Urinary bladder (tissue), 4 donors: ENCODE measurements at places on chromosomes 7 and 10. TPM values are rescaled to one million over a fixed set of nuclear protein-coding genes. Genes with fewer than 3 reads are reported as not detected.

GRCh38 chr7:96097835-96098234 lies 224.1 kb downstream of the SLC25A13 start:
- no peak for DNase-seq

GRCh38 chr10:8221451-8221850 lies 167.0 kb downstream of the GATA3 start:
- no peak for DNase-seq

DNA sequence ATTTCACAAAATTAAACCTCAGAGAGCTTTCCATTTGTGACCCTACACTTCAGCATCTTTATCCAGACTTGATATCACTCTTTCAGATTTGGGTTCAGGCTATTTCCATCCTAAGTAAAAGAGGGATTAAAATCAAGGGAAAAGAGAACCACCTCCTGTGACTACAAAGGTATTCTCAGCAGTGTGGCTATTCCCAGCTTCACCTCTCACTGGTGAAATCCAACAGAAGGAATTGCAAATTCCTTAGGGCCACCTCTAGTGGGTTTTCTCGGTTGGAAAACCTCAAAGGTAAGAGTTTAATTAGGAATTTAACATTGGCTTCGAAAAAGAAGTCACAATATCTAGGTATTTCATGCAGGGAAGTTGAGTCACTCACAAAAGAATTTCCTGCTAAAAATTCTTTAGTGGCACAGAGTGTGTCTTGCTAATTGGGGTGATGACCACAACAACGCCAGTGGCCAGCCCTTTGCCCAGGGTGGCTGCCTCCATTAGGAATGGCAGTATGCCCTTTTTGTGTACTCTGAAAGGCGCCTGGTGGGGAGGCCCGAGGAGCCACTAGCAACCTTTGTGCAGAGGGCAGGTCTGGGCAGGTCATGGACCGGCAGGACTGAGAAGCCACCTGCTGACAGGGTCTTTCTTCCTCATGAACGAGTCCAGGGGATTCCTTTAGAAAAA lies 52.2 kb downstream of the SEM1 start:
- DNase-seq: no peak

- no peak for DNase-seq
Measured at GRCh38 chr7:67343572-67343971, 346.9 kb downstream of the TYW1 start.

The MRC1 gene
- polyA plus RNA-seq: 32.7 TPM

DNA sequence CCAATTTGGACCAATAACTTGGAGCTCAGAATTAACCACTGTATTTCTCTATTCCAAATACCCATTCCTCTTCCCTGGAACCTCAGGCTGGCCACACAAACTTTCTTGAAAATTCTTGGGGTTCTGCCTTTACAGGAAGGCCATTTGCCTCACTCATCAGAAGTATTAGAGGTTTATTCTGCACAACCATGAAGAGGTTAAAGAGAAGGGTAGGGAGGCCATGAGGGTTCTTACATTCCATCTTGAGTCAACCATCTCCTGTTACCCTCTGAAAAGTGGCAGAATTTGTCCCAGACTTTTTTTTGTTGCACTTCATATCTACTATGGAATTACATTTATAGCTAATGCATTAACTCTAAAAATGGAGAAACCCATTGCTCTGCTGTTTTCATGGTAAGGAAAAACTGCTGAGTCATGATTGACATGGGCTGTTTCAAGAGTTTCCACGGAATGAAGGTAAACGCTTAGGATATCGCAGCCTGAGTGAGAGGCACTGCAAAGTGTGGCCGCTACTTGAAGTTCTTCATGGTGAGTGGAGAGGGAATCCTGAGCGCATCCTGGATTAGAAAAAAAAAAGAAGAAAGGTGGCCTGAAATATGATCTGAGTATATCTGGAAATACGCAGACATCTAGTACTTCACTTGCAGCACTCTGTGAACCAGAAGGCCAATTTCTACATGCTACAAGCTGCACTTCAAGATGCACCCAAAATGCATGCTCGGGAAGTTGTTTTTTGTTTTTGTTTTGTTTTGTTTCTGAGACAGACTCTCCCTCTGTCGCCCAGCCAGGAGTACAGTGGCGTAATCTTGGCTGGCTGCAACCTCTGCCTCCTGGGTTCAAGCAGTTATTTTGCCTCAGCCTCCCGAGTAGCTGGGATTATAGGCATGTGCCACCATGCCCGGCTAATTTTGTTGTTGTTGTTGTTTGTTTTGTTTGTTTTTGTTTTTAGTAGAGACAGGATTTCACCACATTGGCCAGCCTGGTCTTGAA lies 83.7 kb downstream of the KIAA1217 start:
- no peak for DNase-seq

GRCh38 chr7:156919132-156919713 lies 26.2 kb upstream of the LMBR1 start:
- DNase-seq: no peak

DNA sequence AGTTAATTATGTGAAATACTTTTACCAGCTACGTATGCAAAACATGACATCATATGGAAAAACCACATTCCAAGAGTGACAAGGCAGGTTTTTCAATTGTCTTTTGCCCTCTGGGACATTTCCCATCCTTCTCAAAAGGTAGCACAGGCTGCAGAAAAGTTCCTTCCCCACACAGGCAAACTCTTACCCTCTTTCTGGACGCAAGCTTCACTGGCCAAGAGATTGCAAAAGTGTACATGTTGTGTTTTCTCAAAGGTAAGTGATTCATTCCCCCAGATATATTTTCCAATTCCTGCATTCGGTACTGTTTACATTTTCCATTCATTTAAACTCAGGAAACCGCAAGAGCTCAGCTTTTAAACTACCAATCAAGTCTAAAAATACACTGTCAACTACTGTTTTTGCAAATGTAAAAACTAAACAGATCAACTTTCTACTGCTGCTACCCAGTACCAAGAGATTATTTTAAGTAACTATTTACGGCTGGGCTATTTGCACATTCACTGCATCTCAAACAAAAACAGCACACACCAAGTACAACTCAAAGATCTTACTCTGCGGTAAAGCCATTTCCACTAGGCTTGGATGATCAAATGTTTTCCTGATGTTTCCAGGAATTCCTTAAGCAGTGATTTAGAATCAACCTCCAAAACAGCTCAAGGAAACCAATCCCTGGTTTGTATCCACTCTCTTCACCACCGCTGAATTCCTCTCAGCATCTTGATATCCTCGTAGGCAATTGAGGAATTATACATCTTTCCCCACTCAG lies 233.6 kb upstream of the CCDC6 start:
- peak; percentile 35 for DNase-seq

- DNase-seq: no peak
Measured at GRCh38 chr10:52486840-52487611, 172.9 kb downstream of the DKK1 start.

The SKIDA1 gene
- polyA plus RNA-seq: 0.61 TPM

The RET gene
- 1.6 TPM for polyA plus RNA-seq

DNA sequence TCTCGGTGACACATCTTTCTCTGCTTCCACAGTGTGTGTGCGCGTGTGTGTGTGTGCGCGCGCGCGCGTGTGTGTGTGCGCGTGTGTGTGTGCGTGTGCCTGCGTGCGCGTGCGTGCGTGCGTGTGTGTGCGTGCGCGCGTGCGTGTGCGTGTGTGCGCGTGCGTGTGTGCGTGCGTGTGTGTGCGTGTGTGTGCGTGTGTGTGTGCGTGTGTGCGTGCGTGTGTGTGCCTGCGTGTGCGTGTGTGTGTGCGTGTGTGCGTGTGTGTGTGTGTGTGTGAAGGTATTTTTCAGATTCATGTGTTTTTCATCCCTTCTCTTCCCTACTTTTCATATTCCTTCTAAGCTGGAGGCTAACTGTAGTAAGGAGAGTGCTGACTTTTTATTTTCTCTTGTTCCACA lies 148.4 kb downstream of the CREB5 start:
- no peak for DNase-seq

The FAM107B gene
- 13.6 TPM for polyA plus RNA-seq

- DNase-seq: no peak
Measured at GRCh38 chr10:59865101-59865500, 41.3 kb downstream of the CCDC6 start.

DNA sequence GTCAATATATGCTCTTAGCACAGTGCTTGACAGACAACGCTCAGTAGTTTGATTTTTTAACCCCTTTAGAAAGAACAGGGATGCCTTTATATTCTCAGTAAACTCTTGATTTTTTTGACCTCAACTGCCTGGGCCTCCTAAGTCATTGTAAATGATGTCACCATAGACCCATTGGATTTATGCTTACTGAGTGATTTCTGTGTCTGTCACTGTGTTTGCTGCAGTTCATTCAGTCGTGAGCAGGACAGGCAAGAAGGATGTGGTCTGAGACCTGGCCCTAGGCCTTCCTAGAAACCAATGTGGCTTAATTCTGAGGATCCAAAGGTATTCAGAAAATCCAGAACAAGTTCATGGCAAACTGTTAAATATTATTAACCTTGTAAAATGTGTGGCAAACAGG lies 868.1 kb downstream of the XPNPEP1 start:
- no peak for DNase-seq

The LIPK gene
- polyA plus RNA-seq: not detected

The PSD gene
- 276 TPM for polyA plus RNA-seq

GRCh38 chr10:80596391-80597257 lies 58.9 kb downstream of the SH2D4B start:
- DNase-seq: no peak

The GNG11 gene
- polyA plus RNA-seq: 31.9 TPM

- no peak for DNase-seq
Measured at GRCh38 chr10:61617586-61617985, 45.1 kb upstream of the CABCOCO1 start.

- no peak for DNase-seq
Measured at GRCh38 chr7:43318188-43318770, 205.8 kb downstream of the HECW1 start.

GRCh38 chr7:106031300-106032035 lies 68.4 kb downstream of the CDHR3 start:
- DNase-seq: no peak
